AG04449 (cell line): ENCODE measurements at places on chromosomes 5 and 9.

DNA sequence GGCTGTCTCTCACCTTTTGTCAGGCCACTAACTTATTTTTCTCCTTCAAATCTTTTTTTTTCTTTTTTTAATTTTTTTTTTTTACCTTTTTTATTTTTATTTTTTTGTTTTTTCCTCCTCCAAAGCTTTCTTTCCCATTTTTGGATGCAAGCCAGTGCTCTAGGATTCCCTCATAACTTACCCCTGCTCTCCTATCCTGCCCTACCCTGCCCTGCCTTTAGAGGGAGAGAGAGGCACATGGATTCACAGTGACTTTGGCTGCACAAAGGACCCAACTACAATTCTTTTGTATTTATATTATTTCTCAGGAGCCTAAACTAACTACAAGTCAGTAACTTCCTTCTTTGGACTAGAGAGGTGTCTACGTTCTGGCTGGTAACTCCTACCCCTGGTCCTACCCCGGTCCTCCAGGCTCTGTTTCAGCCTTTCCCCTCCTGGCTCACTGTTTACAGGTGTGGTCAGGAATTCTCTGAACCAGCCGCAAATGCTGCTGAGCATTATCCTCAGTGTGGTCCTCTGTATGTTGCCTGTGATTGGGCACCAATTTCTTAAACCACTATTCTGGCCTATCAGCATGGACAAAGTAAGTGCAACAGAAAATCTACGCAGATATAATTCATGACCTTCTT is 8.4 kb upstream of the RUSC2 start:
- DNase-seq, result no peak

DNA sequence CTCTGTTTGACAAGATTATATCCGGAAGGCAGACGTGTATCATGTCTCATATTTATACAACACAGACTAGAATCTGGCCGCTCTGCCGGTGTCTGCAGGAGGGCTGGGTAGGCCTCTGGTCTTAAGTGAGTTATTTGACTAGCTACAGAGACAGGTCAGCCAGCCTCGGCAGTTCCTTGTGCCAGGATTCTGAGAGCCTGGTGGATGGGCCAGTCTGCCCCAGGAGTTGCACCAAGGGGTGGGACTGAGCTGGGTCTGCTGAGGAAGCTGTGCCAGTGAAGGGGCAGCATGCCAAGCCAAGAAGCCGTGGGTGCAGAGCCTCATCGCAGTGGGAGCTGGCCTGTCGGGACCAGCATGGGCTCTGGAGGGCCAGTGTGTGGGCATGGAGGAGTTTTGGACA is 7.1 kb downstream of the SNX18 start:
- no peak for DNase-seq

DNA sequence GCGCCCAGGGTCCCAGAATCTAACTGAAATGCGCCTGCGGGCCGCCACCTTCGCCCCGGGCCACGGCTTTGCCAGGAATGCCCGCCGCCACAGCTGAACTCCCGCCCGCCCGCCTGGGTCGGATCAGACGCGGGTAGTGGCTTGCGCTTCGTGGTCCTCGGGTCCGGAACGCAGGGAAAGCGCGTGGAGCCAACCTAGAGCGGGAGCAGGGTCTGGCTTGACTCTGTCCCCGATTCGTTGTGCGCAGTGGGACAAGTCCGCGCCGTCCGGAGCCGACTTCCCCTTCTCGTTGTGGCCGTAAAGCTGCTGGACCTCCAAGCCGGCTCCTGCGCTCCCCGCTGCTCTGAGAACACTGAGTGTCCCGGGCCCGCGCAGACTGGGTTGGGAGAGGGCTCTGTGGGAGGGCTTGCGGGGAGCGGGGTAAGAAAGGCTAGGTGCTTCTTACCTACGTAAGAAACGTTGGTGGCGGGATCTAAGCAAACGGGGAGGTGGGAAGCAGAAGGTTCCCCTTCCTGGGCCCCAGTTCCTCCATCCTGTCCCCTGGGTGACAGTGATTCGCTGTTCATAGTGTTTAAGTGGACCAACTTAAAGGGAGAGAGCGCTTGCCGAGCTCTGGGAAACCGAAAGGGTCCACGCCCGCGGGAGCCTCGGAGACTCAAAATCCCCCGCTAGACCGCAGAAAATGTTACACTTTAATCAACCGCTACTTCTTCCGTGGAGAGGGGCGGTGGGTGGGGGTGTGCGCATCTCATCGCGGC is 4.4 kb upstream of the FOXE1 start:
- no peak for DNase-seq

GRCh38 chr9:120158221-120158620 is 421.7 kb downstream of the CDK5RAP2 start:
- DNase-seq, result no peak

- DNase-seq, result no peak
Measured at GRCh38 chr5:37774912-37775483, 64.8 kb downstream of the GDNF start.

DNA sequence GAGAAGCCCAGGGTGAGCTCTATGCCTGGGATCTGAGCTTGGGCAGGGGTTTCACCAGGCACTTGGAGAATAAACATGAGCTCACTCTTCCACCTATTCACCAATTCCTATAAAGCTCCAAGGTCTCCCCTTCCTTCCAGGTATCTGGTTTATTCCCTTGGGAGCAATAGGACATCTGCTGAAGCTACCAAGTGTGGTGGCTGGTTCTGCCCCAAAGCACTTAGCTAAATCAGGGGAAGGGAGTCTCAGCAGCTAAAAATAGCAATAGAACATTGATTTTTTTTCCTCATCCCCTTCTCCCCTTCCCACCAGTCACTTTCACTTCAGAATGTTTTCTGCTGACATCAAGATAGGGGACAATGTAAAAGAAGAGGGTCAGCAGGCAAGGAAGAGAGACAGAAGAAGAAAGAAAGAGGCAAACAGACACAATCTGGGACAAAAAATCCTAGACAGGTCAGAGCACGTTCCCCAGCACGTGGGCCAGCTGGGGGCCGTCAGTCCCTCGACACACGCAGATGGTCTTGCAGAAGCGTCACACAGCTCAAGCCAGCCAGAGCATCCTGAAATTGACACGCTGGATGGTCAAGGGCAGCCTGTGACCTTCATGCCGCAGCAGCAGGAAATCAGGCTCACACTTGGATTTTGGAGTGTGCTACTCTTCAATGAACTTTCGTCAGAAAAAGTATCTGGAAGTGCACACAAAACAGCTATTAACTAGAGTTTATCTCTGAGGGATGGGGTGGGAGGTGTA is 176.0 kb downstream of the ZNF608 start:
- no peak for DNase-seq

DNA sequence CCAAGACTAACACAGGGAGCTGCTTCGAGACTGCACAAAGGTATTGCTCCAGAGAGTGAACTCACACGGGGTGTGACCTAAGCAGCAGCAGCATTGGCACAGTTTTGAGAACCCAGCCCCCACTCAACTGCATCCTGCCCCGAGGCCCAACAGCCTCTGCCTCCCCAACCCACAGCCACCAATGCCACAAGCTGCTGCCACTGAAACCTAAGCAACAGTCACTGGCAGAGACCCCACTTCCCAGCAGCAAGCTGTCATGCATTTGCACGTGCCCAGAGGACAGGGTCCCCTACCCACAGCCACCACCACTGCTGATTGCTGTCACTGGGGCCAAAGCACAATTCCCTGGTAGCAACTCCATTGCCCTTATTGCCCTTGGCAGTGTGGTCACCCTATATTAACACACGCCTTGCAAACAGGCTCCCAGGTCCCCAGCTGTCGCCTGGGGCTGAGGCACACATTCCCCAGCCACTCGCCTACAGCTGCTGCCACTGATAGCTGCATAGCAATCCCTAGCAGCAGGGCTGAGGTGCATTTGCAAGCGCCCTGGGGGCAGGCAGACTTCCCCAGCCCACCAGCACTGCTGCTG is 141.0 kb downstream of the AGTPBP1 start:
- no peak for DNase-seq

DNA sequence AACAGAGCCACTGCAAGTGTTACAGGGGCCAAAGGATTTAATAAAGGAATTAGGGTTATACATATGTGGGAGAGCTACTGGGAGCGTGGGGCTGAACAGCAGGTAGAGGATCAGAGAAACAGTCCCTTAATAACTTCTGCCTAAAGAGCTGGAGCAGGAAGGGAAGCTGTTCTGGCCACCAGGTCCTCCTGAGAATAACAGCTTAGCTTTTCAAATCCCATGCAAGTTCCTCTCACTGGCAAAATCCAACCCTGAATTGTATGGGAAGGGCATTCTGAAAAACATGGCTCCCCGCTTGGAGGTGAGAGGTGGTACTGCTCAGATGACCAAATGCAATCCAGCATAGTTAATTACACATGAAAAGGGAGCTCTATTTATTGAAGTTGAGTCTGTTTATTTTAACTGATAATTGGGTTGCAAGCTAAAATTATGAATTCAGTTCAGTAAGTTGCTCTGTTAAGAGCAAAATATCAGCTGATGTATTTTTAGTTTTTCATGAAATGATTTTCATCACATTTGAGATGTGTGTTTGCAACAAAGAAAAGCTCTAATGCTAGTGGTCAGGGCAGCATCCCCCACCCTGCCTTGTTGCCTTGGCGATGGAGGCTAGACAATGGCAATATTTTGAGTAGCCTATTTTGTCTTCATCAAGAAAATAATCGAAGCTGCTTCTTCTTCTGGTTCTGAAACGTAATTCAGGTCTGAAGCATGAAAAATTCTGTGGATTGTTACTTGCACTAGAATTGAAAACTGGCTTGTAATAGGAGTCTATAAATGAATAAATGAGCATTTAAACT is 58.4 kb upstream of the SH3GL2 start:
- no peak for DNase-seq

DNA sequence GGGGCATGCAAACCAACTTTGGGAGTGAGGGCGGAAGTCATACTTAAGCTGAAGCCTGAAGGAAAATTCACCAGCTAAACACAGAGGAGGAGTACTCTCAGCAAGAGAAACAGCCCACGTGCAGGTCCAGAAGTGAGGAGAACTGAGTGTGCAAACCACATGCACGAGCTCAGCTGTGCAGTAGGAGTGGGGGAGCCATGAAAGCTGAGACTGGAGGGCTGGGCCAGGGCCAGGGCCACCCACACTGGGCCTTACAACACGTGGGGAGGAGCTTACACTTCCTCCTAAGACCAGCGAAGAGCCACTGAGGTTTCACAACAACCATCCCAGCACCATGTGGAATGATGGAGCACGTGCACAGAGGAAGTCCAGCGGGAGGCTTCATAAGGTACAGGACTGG is 9.3 kb upstream of the WWC1 start:
- peak; percentile 38 for DNase-seq

- DNase-seq, result no peak
Measured at GRCh38 chr5:143214458-143214857, 189.0 kb downstream of the NR3C1 start.

DNA sequence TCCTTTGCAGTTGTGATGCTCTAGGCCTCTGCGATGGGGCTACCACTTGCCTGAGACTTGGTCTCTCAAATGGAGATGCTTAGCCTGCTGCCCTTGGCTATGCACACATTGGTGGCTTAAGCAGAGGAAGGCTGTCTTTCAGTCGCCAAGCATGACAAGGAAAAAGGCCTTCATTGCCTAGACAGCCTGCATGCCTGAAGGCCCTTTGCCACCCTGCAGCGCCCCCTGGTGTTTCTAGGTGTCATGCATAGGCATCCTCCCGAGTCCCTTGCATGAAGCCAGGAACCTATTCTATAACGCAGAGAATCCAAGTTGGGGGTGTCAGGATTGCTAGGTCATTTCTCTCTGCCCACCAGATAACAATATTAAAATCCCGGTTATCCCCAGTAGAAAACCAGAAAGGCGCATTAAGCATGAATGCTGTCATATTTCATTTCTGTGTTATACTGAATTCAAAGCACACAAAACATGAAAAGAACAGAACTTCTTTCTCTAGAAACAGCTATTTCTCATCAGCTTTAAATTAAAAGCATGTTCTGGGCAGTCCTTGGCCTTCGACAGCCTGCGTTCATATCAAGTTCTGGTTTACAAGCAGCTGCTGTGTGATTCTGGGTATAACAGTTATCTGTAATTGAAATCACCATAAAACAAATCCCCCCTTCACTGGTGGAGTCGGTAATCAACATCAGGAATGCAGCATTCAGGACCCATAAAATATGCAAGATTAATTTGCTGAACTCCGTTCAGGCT is 59.7 kb upstream of the TRPC7 start:
- no peak for DNase-seq

- DNase-seq, result no peak
Measured at GRCh38 chr5:142748568-142749249, 21.5 kb upstream of the ARHGAP26 start.

DNA sequence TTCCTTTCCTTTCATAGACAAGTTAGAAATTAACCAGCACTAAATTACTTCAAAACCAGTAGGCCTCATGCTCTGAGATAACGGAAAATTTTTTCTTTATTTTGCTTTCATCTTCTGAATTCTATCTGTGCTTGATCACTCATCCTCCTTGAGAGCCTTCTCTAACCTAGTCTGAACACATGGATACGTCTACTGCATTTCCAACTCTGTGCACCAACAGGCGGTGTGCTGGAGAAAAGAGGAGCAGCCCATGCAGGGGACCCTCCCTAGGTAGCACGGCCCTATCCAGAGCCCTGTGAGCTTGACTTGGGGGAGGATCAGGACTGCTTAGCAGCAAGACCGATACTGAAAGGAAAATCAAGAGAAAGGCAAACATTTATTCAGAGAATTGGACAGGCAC is 149.8 kb downstream of the AUH start:
- DNase-seq, result no peak

DNA sequence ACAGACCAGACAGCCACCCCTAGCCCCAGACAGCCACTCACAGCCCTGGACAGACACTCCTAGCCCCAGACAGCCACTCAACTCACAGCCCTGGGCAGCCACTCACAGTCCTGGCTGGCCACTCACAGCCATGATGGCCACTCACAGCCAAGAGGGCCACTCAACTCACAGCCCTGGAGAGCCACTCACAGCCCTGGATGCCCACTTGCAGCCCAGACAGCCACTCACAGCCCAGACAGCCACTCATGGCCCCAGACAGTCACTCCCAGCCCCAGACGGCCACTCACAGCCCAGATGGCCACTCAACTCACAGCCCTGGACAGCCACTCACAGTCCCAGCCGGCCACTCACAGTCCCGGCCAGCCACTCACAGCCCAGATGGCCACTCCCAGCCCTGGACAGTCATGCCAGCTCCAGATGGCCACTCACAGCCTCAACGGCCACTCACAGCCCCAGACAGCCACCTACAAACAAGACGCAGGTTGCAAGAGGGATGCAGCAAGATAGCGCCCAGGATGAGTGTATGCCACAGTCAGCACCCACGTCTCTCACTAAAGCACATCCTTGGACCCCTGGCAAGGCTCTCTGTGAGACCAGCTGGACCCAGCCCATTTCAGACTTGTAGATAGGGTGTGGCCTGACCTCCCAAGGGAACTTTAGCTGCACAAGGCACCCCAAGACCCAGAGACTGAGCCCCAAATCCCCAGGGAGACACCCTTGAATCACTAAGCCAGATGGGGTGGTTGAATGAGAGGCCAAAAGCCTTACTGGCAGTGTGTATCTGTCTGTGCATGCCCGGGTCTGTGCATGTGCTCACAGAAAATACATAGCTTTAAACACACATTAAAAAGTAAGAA is 22.4 kb downstream of the ZDHHC11B start:
- no peak for DNase-seq

- no peak for DNase-seq
Measured at GRCh38 chr5:36606036-36606427, 374 bp upstream of the SLC1A3 start.

DNA sequence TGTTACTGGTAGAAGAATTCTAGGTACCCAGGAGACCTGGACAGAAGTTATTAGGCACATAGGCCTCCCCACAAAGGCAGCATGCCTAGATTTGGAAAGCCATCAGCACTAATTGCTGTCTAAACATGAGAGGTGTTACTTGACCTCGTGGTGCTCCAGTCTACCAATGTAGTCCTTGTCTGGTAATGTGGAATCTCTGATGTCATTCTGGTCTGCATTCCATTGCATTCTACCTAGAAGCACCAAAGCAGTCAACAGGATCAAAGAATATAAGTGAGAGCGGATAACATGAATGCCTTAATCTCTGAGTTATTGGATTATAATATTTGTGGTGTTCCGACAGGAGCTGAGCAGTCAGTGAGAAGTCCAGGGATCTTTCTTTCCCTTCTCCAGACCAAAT is 175.2 kb downstream of the PSAT1 start:
- DNase-seq, result no peak
